ENCODE measurements at places on chromosomes 12 and 14.
A peak's percentile ranks its signal among the peaks of the same experiment; 100 is the strongest.

GRCh38 chr12:120539303-120539702 is 5.1 kb downstream of the RNF10 start:
- no peak for DNase-seq

- DNase-seq: peak; percentile 8
These were observed 143.3 kb upstream of the AVPR1A start for GRCh38 chr12:63294327-63294632.

DNA sequence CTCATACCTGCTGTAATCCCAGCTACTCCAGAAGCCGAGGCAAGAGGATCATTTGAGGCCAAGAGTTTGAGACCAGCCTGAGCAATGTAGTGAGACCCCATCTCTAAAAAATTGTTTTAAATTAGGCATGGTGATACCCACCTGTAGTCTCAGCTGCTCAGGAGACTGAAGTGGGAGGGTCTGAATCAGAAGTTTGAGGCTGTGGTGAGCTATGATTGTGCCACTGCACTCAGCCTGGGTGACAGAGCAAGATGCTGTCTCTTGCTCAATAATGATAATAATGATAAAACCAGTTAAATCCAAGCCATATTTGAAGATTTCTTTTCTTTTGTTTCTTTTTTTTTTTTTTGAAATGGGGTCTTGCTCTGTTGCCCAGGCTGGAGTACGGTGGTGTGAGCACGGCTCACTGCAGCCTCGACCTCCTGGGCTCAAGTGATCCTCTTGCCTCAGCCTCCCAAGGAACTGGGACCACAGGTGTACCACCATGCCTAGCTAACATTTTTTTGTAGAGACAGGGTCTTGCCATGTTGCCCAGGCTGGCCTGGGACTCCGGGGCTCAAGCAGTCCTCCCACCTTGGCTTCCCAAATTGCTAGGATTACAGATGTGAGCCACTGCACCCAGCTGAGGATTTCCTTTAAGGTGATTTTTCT is 12.8 kb downstream of the PSMA6 start:
- DNase-seq: no peak

GRCh38 chr14:64817631-64818030 is 62.1 kb downstream of the SPTB start:
- DNase-seq: no peak

DNA sequence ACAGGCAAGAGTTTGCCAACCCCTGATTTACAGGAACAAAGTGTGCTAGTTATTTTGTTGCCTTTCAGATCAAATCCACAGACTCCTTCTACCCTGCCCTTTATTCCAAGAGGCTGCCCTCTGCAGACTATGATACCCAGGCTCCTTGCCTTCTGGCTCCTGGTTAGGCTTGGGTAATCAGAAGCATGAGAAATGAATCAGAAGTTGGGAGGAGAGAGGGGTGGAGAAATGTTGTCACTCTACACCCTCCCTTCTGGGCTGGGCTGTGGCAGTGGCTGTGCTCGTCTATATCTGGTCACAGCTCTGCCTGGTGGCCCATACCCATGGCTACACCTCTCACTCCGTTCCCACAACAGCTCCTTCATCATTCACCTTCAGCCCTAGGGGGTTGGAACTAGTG is 204.6 kb upstream of the PLXNC1 start:
- no peak for DNase-seq

DNA sequence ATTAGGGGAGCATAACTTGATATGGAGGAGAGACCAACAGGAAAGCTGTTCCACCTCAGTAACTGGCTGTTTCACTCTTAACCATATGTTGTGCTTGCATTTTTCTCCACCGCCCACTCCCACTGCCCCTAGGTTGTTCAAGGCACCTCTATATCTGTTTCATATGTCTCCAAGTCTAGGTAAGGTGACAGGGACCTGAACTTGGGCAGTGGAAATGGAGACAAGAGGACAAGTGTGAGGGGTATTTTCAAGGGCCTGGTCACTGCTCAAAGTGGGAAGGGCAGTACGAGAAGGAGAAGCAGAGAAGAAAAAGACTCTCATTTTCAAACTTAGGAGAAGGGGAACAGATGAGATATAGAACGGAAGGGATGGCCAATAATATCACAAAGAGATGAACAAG is 3.1 kb downstream of the SLC38A1 start:
- DNase-seq: no peak

DNA sequence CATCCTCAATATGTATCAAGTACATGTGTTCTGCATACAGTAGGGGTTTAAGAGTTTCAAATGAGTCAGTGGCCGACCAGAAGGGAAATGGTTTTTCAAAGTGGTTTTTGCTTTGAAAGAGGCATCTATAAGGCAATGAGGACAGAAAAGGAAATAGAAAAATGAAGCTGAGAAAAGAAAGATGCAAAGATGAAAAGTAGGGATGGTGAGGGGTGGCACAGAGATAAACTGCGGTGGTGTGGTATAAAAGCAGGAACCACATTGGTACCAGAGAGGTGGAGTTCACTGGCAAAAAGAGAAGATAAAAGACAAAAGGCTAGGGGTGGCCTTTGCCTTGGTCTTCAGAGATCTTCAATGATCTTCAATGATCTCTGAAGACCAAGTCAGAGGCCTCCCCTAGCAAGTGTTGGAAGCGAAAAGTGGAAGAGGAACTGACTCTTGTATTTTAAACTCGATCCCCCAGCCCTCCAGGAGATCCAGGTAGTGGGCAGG is 144.0 kb upstream of the KRR1 start:
- no peak for DNase-seq

GRCh38 chr14:99707420-99707819 is 23.3 kb downstream of the CYP46A1 start:
- no peak for DNase-seq

- no peak for DNase-seq
These were observed 67.4 kb upstream of the POC1B start for GRCh38 chr12:89593233-89593632.

DNA sequence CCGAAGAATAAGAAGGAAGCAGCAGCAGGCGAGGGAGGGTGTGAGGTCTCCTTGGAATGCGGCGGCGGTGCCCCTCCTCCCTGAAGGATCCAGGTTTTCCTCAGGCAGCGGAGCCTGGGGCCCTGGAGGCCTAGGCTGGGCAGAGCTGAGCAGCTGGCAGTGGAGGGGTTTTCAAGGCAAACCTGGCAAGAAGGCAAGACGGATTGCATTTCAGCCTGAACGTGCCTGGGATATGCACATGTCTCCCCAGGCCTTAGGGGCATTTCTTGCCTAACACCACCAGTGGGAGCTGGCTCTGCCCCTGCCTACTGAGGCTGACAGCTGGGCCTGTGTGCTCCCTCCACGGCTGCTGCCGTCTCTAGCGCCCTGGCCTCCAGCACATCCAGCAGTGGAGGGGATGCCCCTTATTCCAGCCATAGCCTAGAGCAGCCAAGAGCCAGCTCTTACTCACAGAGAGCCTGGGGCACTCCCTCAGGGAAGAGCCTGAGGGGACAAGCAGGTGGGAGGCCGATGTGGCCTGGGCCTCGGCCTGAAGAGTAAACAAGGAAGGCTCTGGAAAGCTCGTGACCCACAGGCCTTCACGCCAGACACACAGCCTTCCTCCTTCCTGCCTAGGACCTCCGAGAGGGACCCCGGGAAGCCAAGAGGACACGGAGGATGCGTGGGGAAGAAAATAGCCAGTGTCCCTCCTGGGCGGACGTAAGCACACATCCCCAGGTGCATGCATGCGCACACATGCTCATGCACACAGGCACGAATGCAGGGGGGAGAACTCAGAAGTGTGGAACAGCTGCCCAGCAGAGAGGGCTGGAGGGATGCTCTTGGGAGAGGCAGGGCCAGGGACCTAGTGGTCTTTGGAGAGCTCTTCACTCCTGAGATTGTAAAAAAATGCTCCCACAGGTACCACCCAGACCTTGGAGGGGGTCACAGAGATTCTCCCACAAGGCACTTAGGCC is 23.0 kb upstream of the EIF2B2 start:
- no peak for DNase-seq

DNA sequence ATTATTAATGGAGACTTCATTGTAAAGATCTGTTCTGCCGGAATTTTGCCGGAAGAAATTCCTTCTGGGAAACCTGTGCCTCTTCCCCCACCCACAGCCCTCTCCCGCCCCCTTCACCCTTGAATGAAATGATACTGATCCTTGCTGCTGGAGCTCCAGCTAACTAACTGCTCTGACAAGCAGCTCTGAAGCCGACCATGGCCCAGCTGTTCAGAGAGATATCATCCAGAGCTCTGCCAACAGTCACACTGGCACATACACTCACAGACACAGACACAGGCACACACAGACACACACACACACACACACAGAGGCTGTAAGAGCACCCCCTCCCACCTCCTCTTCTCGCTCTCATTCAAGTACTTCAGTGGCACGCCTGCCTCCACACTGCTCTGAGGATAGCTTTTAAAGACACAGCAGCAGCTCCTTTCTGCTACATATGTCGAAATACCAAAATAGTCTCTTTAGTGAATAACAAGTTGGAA is 88.6 kb downstream of the R3HDM2 start:
- DNase-seq: peak; percentile 27

DNA sequence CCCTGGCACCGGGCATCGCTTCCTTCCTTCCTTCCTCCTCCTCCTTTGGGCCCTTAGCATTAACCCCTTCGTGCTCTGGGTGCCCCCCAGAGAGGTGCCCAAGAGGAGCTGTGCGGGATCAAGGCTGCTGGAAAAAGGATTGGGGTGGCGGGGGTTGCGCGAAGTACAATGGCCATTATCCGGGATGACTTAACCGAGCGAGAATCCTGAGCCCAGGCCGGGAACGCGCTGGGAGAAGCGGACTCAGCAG is 2.8 kb downstream of the DHH start:
- no peak for DNase-seq

DNA sequence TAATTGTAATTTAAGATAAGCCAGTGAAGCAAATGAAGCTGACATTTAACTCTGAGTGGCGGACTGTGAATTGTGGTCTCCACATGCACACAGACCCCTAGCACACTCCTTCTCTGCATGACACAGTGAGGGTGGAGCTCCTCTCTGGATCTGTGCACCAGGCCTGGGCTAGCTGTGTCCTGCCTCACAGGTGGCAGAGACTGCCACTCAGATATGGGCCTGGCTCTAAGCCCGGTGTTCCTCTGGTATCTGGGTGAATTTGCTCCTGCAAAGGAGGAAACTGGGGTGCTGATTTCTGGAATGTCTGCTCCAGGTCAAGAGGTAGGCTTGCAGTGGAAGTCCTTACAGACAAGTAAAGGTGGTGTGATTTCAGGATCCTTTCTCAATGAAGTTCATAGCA is 282.4 kb downstream of the FOXN3 start:
- no peak for DNase-seq

DNA sequence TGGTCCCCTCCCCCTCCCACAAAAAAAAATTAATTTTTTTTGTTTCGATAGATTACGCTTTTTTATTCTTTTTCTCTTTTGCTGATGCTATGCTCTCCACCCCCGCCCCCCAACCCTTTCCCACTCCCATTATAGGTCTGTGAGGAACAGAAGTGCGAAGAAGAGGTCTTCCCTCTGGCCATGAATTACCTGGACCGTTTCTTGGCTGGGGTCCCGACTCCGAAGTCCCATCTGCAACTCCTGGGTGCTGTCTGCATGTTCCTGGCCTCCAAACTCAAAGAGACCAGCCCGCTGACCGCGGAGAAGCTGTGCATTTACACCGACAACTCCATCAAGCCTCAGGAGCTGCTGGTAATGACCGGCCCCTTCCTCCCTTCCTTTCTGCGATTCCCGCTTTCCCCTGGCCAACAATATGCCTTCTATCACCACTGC is 2.3 kb downstream of the CCND2 start:
- no peak for DNase-seq

DNA sequence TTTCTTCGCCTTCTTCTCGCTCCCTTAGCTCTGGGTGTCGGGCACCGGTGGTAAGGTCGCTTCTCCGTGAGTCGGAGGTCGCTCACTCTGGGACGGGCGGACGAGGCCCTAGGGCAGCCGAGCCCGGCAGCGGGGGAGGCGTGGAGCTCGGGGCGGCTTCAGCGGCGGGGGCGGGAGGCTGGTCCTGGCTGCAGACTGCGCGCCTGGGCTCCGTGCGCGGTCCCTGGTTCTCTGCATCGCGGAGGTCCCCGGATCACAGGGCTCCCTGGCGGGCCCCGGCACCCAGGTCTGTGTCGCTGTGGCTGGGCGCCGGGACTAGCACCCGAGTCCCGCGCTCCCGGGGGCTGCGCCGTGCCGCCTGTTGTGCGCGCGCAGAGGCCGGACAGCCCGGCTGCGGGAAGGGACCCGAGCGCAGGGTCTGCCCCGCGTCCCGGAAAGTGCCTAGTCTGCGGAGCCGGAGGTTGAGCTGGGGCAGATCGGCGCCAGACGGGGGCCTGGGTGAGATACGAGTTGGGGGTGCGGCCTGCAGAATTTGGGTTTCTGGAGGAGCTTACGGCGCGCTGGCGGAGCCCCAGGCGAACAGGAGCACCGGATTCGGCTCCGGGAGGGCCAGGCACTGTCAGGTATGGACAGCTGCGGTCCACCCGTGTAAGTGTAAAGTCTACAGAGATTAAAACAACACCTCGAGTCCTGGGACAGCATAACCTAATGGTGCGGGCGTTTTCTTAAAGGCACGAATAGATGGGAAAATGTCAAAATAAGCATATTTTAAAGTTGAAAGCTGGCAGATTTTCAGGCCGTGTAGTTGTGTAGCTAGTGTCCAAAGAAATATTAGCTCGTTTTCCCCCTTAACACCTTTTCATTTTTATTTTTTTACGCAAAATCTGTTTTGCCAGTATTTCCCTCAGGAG is 713 bp downstream of the FRMD6 start:
- no peak for DNase-seq

DNA sequence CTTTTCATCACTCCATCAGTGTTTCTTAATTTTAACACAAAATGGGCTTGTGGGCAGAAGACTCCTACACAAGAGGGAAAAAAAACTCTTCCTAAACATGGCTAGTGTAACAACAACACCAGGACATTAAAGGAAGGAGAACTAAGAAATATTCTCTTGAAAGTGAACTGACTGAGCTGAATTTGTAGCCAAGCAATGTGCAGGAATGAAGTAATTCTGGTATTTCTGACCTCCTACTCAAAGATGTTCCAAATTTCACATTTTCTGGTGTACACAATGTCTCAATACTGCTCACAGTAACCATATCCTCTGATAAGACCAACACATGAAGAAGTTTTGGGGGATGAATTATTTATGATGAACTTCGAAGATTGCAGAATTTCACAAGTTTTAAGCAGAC is 357.3 kb downstream of the DUSP6 start:
- no peak for DNase-seq

GRCh38 chr14:59755409-59756135 is 115.0 kb downstream of the RTN1 start:
- no peak for DNase-seq

GRCh38 chr12:83515306-83516026 is 828.8 kb downstream of the TMTC2 start:
- DNase-seq: no peak

GRCh38 chr12:116609319-116610114 is 50.3 kb downstream of the MAP1LC3B2 start:
- no peak for DNase-seq

DNA sequence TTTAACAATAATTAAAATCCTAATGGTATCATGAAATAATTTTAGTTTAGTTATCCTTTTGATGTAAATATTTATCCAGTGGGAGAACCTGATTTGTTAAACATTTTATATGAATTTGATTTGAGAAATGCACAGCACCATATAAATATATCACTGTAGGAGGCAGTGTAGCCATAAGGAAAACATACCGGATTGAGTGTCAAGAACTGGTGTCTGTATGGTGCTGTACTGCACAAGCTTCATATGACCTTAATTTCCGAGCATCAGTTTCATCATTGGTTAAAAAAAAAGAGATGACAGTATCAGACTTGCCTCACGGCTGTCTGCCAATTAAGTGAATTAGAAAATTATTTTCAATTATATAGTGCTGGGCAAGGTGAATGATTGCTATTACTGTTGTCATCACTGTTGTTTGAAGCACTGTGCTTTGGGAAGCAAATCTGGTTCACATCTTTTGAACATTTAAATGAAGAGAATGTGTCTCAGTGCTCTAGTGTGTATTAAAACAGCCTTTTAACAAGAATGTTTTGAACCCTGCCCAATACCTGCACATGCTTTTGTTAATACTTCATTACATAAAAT is 72.1 kb downstream of the TMTC2 start:
- DNase-seq: no peak
